ENCODE measurements at places on chromosomes 6 and 20.

DNA sequence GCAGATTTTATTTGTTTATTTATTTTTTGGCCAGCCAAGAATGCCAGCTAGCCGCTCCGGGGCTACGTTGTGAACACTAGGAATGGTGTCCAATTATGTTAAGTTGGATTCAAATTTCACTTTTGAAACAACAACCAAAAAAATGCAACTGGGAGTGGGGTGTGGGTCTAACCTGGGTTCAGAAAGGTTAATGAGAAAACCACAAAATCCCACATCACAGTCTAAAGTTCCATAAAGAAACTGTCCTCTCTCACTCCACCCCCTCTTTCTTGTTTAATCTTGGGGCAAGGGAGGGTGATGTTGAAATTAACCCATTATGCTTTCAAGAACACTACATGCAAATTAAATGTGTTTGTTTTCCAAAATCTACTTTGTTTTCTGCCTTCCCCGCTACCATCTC, 77.2 kb downstream of the LINC00237 start:
- DNase-seq = no peak

DNA sequence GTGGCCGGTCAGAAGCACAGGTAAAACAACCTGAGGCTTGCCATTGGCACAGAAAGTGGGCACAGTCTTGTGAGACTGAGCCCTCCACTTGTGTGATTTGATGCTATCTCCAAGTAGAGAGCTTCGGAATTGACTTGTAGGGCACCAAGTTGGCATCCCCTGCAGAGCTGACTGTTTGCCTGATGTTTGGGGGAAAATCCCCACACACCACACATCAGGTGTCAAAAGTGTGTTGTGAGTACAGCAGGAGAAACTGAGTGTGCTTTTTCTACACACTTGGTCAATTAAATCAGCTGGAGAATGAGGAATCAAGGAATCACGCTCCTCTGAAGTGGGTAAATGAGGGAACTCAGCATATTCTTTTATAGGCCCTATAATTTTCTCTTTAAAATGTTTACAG, 989 bp downstream of the SERINC3 start:
- no peak for DNase-seq

DNA sequence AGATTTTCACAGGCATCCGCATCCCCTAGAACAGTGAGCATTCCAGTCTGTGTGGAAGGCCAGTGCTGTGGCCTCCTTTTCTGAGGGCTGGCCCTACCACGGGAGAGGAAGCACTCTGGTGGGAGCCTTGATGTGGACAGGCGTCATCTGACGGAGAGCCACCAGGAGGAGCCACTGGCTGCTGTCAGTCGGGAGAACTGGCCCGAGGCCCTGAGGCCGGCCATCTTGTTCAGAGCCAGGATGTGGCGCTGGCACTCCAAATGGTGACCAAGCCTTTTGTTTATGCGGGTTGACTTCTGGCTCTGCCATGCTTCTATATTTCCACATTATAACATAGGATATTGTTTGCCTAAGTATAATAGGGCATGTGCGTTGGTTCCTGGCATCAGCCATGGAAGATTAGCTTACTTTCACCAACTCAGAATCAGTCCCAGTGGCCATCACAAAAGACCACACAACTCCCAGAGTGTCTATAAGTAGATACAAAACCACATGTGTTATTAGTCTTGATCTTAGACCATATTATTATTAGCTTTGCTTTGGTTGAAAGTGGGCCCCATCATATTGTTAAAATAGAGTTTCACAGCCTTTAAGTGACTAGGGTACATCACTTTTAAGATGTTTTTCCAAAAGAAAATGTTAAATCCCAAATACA, 273.9 kb upstream of the TAB2 start:
- no peak for DNase-seq

DNA sequence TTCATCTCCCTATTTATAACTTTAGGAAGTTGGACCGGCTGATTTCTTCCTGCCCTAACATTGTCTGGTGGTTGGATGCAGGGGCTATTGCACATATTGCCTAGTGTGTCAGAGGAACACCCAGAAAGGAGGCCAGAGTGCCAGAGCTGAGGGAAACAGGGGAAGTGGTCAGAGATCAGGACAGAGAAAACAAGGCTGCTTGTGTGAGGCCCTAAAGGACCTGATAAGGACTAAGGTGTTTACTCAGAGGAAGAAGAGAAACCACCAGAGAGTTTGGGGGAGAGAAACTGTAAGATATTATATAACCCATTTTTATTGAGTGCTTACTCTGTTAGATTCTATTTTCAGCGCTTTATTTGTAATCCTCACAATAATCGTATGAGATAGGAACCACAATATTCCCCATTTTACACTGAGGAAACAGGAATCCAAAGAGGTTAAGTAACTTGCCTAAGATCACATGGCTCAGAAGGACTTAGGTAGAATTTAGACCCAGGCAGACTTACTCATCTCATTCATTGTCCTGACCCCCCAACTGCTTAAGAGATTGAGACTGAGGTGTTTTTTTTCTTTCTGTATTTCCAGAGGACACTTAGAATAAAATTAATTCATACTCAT, 54.0 kb upstream of the REV3L start:
- DNase-seq = no peak

- DNase-seq = no peak
Observed at GRCh38 chr6:91782802-91783201, 1195.9 kb upstream of the MAP3K7 start.

GRCh38 chr20:31803552-31804291, 15.4 kb upstream of the MYLK2 start:
- DNase-seq = no peak

DNA sequence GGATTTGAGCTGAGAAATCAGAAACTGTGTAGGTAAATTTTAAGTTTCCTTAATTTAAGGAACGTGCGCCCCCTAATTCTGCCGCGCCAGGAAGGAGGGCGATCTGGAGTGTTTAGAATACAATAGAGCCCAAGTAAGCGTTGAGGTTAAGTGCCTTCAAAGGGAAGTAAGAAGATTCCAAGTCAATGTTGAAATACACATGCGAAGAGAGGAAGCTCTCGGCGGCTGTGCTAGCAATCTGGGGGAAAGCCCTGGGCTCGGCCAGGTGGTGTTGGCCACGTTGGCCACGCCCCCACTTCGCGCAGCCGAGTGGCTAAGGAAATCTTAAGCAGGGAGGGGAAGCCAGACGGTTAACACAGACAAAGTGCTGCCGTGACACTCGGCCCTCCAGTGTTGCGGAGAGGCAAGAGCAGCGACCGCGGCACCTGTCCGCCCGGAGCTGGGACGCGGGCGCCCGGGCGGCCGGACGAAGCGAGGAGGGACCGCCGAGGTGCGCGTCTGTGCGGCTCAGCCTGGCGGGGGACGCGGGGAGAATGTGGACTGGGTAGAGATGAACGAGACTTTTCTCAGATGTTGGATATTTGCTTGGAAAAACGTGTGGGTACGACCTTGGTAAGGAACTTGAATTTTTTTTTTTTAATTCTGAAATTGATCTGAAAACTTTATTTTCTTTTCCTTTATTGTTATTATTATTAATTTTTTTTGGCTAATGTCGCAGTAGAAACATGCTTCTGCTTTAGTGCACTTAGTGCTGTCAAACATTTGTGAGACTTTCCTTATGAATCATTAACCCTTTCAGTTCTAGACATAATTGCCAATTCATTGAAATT, at the start of gene PRDM1:
TSS of gene PRDM1 (plus strand) at position 353 of the 830 bp plus-strand sequence. CDS start at position 571, 218 bp downstream.
- peak; percentile 56 for DNase-seq

- no peak for DNase-seq
Observed at GRCh38 chr6:7112741-7113313, 5.1 kb downstream of the RREB1 start.

- DNase-seq = no peak
Observed at GRCh38 chr6:85419046-85419759, 30.7 kb upstream of the NT5E start.

GRCh38 chr6:34018026-34018425, 127.9 kb downstream of the GRM4 start:
- DNase-seq = no peak

- no peak for DNase-seq
Observed at GRCh38 chr6:101845621-101846020, 452.1 kb downstream of the GRIK2 start.

- DNase-seq = no peak
Observed at GRCh38 chr6:158648682-158649131, 1.1 kb upstream of the SYTL3 start.

DNA sequence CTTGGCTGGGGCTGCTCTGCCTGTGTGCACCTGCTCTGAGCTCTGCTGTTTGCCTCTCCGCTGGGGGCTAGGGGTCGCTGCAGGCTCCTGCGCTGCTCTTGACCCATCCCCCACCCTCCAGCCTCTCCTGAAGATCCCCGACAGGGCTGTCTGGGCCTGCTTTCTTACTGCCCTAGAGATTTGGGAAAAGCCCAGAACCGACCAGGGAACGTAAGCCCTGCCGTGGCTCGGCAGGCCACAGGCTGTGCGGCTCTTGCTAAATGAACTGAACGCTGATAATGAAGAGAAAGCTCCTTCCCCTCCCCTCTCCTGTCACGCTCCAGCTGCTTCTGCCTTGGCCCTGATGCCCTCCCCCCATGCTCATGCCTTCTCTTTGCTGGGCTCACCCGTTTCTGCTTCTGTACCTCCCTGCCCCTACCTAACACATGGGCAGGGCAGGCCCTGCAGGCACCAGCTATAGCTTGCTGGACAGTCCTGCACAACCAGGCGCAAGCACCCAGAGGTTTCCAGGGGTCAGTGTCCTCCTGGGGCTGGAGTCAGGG, 32.0 kb upstream of the PCMTD2 start:
- DNase-seq = no peak

- DNase-seq = no peak
Observed at GRCh38 chr20:63254606-63255384, 532 bp upstream of the NKAIN4 start.

GRCh38 chr6:70304616-70305015, 1.7 kb upstream of the COL9A1 start:
- DNase-seq = no peak

DNA sequence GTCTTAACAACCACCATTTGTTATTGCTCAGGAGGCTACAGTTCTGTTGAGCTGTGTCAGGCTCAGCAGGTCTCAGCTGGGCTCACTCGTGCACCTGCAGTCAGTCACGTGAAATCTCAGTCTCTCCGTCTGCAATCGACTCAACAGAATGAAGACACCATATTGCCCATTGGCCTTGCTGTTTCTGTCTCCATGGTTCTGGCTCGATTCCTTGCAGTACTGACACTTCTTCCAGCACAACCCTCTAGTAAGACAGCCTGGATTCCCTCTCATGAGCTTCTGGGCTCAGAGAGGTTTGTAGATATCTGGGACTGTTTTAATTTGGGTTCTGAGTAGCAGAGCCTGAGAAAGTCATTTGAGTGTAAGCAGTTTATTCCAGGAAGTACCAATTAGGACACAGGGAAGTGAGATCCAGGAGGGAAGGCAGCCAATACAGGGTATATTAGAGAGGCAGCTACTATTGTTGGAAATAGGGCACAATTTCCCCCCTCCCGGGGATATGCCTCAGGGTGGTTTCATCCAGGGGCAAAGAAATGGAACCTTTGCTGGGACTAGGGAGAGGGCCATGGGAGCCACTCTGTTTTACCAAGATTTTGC, 87.4 kb upstream of the RALGAPA2 start:
- DNase-seq = no peak

DNA sequence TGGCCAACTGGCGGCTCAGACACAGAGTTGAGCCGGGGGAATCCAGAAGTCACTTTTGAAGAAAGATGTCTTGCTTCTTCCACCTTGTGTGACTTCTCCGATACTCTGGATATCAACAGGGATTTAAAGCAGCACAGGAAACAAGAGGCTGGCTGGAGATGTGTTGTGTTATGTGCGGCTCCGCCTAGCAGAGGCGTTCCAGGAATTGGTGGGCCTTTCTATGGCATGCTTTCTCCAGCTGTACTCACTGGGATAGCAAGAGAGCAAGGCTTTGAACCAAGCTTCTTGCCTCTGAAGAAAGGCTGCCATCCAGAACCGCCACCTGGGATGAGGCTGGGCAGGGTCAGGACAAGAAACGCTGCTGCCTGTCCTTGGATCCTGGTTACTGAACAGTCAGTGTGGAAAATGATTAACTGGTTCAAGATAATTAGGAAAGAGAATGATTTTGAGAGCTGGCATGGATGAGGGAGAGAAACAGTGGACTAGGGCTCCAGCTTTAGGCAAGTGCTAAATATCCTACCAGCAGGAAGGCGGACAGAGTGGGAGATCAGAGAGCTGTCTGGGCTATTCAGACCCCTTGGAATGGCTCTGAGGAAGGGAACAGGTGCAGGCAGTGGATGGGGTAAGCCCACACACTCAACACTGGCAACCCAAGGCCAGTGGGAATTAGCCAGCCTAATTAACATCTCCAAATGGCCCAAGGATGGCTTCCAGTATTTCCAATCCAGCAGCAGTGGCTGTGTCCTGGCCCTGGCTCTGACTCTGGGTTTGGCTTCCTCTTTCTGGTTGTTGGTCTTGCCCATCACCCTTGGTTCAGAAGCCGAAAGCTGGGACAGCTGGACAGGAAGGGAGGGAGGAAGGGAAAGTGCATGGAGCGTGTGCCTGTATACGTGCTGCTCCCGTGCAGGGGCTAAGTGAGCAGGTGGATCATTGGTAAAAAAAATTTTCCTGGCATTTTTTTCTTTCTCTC, 31.9 kb downstream of the INSM1 start:
- no peak for DNase-seq

- no peak for DNase-seq
Observed at GRCh38 chr20:3081641-3082040, 2.9 kb downstream of the AVP start.

GRCh38 chr6:147268254-147268653, 64.0 kb downstream of the STXBP5 start:
- DNase-seq = no peak
